ENCODE measurements at places on chromosomes 4 and X.

- no peak for DNase-seq
These were observed 115.9 kb downstream of the GLRA3 start for GRCh38 chr4:174713181-174713580.

- no peak for DNase-seq
These were observed 41.6 kb upstream of the HMGB3 start for GRCh38 chrX:150941580-150941979.

- no peak for DNase-seq
These were observed 9.3 kb upstream of the LIMCH1 start for GRCh38 chr4:41528512-41529205.

DNA sequence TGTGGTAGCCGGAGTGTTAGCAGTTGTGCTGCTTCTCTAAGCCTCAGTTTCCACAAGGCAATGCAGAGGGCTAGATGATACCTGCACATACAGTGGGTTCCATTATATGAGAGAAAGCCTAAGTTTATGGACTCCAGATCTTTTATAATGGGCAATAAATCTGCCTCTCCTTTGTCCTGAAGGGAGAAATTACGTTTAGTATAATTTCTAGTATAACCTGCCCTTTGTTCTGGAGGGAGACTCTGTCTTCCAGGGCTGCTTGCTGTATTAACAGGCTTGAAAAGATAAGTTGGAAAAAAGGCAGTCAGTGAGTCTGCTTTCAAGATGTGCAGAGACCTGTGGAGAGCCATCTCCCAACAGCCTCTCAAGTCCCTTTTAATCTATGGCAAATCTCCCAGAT lies 42.8 kb downstream of the ZNF81 start:
- no peak for DNase-seq

DNA sequence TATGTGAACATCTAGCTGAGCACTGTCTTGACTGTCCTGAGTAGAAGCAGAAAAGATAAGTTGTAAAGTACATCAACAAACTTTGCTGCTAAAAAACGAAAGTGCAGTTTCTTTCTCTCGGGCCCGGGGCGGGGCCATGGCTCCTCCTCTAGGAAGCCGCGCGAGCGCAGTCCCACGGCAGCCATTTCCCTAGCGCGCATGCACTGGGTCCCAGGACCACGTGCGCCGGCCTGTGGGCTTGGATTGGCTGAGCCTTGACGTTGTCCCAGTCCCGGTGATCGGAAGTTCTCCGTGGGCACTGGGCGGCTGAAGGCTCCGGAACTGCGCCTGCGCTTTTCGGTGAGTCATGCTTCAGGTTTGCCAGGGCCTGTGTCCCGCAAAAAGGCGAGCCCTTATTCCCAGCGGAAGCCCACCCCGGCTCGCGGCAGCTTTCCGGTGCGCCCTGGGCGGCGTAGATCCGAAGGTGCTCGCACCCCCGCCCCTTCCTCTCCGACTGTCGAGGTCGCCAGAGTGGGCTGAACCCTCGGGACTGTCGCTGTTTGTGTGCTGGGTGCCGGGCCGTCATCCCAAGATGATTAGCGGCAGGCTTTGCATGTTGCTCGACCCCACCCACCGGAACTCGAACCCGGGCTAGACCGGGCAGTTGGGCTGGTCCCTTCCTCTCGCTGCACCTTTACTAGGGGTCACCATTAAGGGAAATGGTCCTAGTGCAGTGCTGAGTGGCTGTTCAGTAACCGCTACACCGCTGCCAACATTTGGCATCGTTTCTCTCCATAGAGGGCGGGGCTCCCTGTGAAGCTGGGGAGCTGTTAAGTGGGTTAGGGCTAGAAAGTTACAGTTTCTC lies at the start of gene TCEANC:
Gene TCEANC (plus strand): TSS at position 292 of the 844 bp plus-strand sequence. CDS start 9,368 bp downstream, outside the sequence.
- DNase-seq: peak; percentile 94

DNA sequence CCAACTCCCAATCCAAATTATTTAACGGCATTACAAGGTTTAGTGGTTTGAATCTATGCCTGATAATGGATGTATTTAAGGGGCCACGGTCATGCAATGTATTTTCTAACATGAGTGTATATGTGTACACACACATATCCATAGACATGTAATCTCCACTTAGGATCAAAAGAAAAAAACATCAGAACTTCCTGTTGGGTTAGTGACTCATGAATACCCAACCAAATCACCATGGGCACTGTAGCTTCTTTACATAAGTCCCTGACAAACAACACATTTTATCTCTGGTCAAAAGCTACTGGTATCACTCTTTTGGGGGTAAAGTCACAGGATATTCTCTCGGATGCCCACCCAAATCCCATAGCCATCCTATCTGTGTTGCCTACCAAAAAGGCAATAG lies 36.5 kb upstream of the TFDP3 start:
- no peak for DNase-seq

DNA sequence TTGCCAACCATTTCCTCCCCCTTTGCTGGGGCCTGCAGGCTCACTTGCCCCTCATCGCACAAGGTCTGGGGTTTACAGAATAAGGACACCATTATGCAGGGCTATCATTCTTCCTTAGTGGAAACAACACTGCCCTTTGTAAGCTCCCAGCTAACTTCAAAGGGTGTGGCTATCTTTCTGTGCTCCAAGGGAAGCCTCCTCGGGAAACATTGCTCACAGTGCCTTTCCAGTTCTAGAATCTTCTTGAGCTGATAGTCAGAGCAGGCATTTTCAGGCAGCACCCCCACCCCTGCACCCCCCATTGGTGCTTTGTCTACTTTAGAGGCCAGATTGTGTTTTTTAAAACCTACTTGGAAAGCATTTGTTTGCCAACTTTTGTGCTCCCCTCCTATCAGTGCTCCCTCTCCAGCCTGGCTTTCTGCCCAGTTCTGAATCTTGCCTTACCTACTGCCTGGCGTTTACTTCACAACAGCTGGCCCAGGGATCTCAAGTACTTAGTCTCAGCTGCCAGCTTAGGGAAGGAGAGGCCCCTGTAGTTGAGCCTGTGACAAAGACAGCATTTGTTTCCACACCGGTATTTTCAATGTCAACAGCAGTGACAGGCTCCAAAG lies 53.5 kb downstream of the PLAC1 start:
- DNase-seq: no peak

GRCh38 chr4:168892475-168892874 lies 117.6 kb downstream of the CBR4 start:
- DNase-seq: no peak

GRCh38 chr4:25552580-25553271 lies 102.9 kb upstream of the SLC34A2 start:
- DNase-seq: no peak

DNA sequence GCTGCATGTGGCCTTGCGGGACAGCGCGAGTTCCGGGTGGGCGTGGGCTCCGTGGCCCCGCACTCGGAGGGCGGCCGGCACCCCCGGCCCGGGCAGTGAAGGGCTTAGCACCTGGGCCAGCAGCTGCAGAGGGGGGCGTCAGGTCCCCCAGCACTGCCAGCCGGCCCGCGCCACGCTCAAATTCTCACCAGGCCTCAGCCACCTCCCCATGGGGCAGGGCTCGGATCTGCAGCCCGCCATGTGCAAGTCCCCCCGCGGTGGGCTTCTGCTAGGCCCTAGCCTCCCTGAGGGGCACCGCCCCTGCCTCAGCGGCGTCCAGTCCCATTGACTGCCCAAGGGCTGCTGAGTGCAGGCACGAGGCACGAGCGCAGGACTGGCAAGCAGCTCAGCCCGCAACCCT lies 2.6 kb upstream of the MCUB start:
- no peak for DNase-seq

DNA sequence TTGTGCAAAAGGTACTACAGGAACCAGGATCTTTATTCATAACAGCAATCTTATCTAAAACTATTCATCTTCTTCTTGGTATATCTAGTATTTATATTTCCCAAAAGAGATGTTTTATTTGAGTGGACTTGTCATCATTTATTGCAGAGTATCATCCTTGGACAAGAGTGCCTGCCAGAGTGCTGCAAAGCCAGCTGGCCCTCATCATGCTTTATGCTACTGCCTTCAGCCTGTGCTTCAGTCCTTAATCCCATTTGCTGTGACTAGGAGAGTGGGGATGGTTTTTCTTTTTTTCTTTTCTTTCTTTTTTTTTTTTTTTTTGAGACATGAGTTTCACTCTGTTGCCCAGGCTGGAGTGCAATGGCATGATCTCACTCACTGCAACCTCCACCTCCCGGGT lies 33.5 kb upstream of the ELF2 start:
- no peak for DNase-seq

- DNase-seq: no peak
These were observed 102.1 kb downstream of the DCAF12L2 start for GRCh38 chrX:126063984-126064383.

GRCh38 chr4:112381996-112382692 lies 85.0 kb downstream of the ALPK1 start:
- DNase-seq: no peak

DNA sequence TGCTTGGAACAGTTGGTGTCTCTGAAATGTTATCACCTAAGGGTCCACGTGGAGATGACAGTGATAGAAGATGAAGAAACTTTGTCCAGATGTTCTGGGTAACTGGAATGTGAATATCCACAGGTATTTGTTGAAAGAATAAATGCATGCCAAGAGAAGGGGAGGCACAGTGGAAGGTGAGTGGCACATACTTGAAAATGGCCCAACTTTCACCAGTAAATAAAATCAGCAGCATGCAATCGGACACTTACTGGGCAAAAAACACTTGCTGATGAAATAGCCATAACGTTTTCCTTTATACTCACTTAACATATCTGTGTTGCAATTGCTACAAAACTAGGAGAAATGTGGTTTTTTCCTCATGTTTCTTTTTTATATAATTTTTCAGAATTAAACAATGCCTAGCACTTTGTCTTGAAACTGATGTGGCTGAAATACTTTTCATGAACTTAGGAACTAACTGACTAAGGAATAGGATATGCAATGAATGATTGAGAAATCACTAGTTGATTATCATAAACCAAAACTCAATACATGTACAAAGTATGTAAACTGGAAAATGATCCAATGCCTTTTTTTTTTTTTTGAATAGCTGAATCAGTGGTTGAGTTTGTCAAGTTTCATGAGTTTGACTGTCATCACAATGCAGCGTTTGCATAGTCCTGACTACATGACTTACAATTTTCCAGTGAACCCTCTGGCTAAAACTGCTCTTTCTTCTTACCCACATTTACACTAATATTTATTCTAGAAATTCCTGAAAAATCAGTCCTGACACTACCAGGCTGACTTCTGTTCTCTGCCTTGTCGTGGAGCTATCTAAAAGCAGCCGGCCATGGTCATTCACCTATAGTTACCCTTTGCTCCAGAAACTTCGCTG lies 127.4 kb downstream of the CPE start:
- no peak for DNase-seq

DNA sequence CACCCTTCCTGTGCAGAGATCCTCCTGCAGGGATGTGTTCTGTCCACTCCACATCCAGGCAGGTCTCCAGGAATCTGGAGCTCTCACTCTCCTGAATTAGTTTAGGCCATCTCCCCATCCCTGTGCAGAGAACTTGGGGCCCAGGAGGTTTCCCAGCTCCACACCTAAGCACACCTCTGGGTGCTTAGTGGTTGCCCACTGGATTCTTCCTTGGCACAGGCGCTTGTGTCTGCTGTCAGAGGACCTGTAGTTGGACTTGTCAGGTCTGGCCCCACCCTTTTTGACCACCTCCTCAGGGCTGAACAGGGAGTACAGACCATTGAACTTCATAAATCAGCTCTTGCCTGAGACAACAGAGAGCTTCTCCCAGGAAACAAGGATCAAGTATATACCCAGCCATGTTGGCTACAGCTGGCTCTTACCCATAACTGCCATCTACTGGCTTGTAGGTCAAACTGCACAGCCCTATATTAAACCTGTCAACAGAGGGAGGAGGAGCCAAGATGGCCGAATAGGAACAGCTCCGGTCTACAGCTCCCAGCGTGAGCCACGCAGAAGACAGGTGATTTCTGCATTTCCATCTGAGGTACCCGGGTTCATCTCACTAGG lies 275.5 kb downstream of the PPARGC1A start:
- no peak for DNase-seq

DNA sequence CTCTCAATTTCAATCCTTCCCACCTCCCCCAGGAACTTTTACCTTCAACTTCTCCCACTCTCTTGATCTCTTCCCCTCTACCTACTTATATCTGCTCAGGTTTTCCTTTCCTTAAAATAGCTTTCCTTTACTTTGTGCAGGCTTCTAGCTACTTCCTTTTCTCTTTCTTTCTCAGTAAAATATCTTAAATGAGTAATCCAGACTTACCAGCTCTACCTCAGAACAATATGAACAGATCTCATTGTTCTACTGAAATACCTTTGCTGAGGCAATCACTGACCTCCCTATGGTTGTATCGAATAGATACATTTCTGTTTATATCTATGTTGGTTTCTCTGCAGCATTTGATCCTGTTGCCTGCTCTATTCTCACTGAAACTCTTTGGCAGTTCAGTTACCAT lies 86.7 kb upstream of the WDR44 start:
- DNase-seq: no peak

GRCh38 chr4:99714179-99714578 lies 56.6 kb upstream of the C4orf54 start:
- DNase-seq: no peak

GRCh38 chr4:182578402-182578801 lies 335.2 kb downstream of the TENM3 start:
- DNase-seq: no peak

DNA sequence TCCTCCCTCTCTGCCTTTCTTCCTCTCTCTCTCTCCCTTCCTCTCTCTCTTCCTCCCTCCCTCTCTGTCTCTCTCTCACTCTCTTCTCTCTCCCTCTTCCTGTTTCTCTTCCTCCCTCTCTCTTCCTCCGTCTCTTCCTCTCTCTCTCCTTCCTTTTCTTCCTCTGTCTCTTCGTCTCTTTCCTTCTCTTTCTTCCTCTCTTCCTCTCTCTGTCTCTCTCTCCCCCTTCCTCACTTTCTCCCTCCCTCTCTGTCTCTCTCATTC lies 295.3 kb downstream of the ASMT start:
- DNase-seq: no peak

DNA sequence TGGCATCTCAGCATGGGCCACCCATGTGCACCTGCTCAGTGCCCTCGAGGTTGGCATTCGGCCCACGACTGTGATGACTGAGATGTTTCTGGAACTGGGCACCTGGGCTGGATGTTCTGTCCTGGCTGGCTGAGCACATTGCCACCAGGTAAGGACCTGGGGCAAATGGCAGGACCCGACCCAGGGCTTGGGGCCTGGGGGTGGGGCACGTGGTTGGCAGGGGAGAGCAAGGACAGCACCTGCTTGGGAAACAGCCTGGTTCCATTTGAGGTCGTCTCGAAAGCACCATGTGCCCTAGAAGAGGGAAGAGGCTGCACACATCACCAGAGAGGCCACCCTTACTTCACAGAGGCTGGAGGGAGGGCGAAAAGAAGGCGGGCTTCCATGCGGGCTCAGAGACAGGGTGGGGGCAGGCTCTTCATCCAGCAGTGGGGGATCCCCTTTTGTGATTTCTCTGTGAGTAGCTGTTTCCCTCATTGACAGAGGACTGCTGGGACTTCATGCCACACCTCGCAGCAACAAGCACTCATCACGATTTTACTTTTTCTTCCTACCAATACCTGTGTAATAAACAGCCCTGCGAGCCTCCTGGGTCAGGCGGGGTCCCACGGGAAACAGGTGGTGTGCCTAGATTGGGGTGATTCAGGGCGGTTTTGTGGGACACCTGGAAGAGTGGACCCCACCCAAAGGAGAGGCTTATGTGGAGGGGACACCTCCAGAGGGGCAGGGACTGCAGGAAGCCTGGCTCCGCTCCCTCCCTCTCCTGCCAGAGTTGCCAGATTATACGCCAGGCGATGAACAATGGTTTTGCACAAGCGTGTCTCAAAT lies 12.0 kb downstream of the TMEM187 start:
- DNase-seq: peak; percentile 57

Measured in CD4-positive, alpha-beta T cell treated with Interleukin-21 for 1 hour (primary cell).